ENCODE measurements at places on chromosomes 2 and 18.

DNA sequence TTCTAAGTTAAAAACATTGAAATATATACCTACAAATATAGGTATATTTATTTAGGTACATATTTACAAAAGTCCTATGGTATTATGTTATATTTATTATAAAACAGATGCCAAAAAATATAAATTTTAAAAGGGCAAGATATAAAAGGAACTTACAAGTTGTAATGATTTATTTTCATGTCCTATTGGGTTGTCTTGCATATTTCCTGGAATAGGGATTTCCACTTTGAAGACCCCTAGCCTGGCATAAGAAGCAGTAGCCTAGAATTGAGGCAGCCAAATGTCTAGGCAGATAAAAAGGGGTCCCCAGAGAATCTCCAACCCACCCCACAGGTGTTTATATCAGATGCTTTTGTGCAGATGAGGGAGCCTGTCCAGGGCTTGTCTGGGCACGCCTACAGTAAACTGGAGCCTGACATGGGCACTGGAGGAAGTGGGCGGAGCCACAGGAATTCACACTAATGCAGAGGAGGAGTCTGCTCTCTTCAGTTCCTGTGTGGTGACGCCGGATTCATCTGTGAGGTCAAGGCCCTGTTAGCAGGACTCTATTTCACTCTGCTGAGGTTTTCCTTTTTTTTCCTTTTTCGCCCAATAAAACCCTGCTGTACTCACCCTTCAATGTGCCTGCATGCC lies 1088.9 kb upstream of the PIK3C3 start:
- DNase-seq: no peak

DNA sequence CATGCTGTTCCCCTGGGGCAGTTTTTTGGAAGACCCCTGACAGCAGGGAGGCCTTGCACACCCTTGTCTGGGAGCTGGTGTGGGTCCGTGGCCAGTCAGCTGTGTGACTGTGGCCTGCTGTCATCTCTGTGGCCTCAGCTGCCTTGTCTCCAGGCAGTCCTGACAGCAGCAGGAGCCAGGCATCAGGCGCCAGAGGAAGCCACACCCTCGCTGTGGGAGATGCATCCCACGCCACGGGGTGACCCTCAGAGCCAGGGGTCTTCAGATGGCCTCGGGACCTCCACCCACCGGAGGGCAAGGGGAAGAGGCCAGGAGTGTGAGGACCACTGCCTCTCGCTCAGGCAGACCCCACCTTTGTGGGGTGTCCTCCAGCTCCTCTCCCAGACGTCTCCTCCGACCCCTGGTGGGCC lies 5.0 kb downstream of the BOK start:
- no peak for DNase-seq

GRCh38 chr2:206245265-206245672 lies 29.2 kb upstream of the ZDBF2 start:
- no peak for DNase-seq

- DNase-seq: no peak
These were observed 2.4 kb upstream of the SMAD7 start for GRCh38 chr18:48953104-48953706.

- no peak for DNase-seq
These were observed 89.5 kb downstream of the COL6A3 start for GRCh38 chr2:237324405-237324831.

Measured in stimulated activated CD4-positive, alpha-beta T cell treated with anti-CD3 and anti-CD28 coated beads, TNF-alpha, amount 100 ng/mL, for 4 hours (primary cell).